ENCODE measurements at places on chromosomes 4 and X.

DNA sequence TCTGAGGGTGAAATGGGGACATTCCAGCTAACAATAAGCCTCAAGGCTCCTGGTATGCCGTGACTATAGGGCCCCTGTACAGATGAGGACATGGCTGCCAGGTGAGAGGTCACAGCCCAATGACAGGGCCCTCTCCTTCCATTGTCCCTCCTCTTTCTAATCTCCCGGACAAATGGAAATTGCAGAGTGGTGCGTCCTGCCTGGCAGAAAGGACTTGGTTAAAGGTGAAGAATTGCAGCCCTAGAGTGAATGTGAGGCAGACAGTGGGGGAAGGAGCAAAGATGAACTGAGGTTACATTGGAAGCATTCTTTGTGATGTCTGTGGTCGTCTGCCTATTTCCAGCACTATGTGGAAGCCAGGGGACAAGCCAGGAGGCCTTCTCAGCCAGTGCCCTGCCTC is 6.7 kb upstream of the UCP1 start:
- no peak for DNase-seq

DNA sequence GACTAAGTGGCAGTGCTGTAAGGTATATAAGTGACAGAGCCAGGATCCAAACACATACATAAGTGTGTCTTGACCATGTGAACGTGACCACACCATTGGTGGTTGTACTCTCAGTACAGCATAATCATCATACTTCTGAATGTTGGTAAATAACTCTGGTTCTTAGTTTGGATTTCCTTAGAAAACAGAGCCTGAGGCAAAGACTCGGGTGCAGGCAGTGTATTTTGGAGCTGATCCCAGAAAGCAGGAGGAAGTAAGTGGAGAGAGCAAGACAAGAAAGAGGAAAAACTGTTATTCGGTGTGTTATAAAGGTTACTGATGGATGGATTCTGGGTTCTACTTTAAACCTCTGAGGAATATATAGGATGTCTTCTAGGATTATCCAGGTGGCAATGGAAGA is 127.9 kb downstream of the SLC39A8 start:
- no peak for DNase-seq

GRCh38 chrX:86148594-86148993 is 343 bp downstream of the DACH2 start:
- DNase-seq, result no peak

GRCh38 chr4:150600812-150601445 is 19.0 kb downstream of the MAB21L2 start:
- DNase-seq, result no peak

DNA sequence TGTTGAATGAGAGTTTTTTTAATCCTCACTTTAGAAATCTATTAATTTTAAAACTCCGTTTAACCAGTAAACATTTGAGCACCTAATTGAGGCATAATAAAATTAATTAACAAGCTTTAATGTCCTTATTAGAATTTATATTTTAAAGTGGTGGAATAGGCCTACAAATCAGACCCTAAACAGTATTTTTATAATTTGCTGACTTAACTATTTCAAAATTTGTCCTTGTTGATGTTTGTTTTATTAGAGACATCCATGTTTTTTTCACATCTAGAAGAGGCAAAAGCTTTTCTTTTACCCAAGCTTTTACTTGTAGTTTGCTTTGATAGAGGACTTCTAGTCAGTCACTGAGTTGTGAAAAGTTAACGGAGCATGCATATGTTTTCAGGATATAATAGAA is 3.8 kb downstream of the SAP30 start:
- no peak for DNase-seq

DNA sequence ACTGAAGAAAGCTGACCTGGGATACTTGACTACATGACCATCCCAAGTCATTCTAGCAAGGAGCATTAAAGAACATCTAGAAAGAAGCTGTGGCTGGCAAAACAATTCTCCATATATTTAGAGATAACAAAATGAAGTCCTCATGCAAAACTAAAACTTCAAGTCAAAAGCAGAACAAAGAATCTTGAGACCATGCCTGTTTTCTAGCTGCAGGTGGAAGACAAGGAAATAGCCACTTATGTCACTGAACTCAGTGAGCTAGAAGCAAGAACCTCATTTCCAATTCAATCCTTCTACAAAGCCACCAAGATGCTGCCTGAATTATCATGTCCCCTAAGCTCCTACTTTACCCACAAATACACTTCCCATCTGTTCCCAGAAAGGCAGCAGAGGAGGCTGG is 13.8 kb downstream of the USP46 start:
- no peak for DNase-seq

DNA sequence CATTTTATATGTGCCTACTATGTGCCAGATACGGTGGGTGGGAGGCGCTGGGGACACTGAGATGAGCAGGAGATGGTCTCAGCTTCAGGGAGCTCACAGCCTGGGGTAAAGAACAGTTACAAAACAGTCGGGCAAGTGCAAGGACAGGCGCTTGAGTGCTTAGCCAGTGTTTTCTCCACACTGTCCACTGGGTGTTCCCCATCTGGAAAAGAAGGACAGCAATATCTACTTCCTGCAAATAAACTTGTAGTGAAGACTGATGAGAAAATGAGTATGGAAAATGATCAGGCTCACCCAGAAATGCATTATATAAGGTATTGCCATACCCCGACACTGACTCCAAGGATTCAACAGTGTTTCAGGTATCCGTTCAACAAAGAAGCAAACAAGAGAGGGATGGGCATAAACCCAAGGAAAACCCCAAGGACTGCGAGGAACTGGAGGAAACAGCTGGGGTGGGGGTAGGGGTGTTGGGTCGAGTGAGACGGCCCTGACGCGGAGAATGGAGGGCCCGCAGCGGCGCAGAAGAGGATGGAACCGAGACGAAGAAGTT is 835 bp downstream of the TMEM185A start:
- DNase-seq, result no peak

DNA sequence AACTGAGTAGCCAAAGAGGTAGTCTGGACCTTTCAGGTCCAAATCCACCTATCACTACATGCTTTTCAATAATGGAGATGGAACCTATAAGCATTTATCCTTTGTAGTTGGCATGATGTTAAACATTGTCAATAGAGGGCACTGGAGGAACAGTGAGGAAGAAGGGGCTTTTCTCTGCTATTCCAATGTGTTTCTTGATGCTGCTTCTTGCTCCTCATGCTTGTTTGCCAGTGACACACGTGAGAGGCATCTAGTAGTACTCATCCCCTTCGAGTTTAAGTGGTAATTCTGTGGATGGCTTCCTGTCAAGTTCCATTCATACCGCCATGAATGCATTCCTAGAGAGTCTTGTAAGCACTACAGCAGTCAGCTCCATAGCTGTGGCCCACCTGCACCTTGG is 84.0 kb downstream of the NAA11 start:
- DNase-seq, result no peak

GRCh38 chrX:38426785-38427184 is 74.4 kb downstream of the OTC start:
- DNase-seq, result no peak

GRCh38 chr4:2416564-2417225 is 1.8 kb downstream of the ZFYVE28 start:
- DNase-seq, result no peak

DNA sequence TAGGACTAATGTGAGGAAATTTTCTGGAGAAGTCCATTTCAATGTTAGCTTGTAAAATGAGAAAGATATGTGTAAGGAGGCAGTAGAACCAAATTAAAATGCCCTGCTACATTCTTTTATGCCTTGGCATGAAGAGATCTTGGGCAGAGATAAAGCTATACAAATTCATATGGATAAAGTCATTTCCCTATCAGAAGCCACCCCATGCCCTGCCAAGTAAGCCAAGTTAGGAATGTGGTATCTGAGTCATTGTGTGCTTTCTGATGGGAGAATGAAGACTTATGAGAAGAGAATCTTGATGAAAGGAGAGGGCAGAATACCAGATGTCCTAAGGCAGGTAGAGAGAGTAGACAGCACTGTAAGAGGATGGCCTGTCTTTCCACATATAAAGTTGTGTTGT is 83.7 kb downstream of the TEX13A start:
- DNase-seq, result no peak

GRCh38 chrX:43581888-43582539 is 74.1 kb upstream of the MAOA start:
- no peak for DNase-seq

DNA sequence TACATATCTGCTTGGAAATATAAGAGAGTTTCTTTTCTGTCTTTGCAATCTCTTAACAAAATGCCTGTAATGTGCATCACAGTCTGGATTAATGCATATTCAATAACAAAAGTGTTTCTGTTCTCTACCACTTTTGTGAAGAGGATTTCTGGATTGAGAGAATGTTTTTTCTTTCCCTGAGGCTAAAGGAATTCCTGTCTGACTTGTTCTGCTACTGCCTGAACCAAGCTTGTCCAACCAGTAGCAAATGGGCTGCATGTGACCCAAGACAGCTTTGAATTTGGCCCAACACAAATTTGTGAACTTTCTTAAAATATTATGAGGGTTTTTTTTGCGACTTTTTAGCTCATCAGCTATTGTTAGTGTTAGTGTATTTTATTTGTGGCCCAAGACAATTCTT is 1133.9 kb downstream of the SH3BGRL start:
- DNase-seq, result no peak

DNA sequence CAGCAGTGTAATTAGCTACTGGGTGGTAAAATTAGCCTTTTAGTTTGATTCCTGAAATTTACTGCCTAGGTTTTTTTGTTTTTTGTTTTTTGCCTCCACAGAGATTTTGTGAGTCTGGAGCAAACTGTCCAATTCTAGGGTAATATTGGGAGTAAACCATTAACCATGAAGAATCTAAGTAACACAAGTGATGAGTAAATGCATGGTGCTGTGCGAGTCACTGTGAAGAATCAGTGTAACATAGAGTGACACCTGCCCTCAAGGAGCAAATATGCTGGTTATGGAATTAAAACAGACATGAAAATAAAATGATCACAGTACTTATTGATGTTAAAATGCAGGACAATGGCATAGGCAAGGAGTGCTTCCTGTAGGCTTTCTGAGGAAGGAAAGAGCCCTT is 60.1 kb downstream of the LRP2BP start:
- no peak for DNase-seq

DNA sequence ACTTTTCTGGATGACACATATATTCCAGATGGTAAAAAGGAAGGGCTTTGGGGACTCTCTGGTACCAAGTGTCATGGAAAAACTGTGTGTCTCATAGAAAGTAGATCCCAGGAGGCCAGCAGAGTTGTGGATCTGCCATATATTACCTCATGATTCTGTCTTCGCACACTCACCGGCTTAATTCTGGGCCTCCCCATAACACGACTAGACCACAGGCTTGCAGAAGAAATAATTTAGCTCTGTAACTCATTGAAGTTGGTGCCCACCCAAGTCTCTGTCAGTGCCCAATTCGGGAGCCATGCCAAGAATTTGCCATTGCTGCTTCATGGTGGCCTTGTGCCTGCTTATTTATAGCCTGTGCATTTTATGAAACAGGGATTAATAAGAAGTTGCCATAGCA is 104.5 kb downstream of the AR start:
- no peak for DNase-seq

DNA sequence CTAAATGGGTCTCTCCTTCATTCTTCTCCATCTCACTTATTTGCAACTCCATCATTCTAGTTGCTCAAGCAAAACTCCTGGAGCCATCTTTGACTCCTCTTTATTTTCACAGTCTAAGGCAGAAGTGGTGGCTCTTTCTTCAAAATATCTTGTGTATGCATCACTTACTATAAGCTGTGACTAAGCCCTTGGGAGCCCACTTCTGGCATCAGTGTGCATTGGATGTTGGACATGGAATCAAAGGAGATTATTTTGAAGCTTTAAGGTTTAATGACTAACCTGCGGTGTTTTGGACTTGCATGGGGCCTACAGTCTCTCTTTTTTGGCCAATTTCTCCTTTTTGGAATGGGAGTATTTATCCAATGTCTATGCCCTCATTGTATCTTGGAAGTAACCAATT is 276.8 kb downstream of the SPOCK3 start:
- no peak for DNase-seq
